ENCODE measurements at places on chromosomes 11 and 22.
A peak's percentile ranks its signal among the peaks of the same experiment; 100 is the strongest.

DNA sequence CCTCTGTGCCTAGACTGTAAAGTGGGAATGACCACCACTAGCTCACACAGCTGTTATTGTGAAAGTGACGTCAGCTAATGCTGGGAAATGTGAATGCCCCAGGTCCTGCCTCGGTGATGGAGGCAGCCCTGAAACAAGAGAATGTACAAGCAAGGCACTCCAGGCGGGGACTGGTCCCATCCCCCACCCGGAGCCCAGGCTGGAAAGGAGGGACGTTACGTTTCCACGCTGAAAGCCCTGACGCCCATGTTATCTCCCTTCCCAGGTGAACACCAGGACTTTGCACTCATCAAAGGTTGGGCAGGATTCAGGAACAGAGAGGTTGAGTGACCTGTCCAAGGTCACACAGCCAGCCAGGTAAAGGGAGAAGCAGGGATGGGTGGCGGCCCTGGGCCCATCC, 784 bp downstream of the SULT4A1 start:
- no peak for DNase-seq

DNA sequence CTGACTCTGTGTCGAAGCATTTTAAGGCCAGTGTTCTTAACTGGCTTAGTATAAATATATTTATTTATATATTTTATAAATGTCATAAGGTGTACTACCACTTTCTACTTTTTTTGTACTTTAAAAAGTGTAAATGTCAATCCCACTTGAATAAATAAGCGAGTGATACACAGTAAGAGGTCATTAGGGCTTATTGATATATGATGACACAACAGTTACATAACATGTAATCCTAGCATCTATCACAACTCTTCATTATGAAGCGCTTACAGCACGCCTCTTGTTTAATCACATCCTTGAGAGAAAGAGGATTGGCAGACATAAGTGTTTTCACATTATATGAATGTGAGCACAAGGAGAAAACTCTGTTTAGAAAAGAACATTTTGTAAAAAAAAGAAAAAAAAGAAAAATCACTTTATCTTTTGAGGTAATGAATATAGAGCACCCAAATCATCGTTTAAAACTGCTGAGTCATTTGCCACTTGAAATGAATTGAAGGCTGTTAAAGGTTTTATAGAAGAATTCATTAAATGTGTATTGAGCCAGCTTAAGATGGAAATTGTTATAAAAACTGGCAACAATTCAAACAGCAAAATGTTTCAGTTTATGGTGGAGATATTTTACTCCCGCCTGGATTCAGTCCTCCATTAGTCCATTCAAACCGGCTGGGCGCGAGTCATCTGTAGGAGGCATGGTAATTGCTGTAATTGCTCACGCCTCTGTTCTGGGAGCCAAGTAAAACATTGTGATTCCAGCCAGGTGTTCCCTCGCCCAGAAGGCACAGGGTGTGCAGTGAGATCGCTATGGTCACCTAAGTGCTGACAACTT, 627.3 kb upstream of the KIRREL3 start:
- no peak for DNase-seq

DNA sequence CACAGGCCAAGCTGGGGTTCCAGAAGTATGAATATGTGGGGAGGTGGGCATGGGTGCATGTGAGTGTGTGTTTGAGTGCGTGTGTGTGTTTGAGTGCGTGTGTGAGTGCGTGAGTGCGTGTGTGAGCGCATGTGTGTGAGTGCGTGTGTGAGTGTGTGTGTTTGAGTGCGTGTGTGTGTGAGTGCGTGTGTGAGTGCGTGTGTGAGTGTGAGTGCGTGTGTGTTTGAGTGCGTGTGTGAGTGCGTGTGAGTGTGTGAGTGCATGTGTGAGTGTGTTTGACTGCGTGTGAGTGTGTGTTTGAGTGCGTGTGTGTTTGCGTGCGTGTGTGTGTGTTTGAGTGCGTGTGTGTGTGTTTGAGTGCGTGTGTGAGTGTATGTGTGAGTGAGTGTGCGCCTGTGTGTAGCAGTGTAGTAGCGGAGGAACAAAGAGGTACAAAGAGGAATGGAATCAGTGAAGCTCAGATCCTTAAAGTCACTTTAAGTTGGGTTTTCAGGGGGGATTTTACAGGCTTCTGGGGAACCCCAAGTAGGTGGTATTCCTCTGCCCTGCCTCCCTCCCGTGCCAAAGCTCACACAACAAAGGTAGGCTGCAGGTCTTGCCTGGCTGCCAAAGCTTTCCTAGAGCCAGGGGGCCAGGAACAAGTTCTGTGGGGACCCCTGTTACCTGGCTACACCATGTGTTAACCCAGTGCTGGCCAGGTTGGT, 137.1 kb downstream of the KIRREL3 start:
- DNase-seq, result no peak

GRCh38 chr11:42239188-42239587, 779.7 kb upstream of the LRRC4C start:
- no peak for DNase-seq

DNA sequence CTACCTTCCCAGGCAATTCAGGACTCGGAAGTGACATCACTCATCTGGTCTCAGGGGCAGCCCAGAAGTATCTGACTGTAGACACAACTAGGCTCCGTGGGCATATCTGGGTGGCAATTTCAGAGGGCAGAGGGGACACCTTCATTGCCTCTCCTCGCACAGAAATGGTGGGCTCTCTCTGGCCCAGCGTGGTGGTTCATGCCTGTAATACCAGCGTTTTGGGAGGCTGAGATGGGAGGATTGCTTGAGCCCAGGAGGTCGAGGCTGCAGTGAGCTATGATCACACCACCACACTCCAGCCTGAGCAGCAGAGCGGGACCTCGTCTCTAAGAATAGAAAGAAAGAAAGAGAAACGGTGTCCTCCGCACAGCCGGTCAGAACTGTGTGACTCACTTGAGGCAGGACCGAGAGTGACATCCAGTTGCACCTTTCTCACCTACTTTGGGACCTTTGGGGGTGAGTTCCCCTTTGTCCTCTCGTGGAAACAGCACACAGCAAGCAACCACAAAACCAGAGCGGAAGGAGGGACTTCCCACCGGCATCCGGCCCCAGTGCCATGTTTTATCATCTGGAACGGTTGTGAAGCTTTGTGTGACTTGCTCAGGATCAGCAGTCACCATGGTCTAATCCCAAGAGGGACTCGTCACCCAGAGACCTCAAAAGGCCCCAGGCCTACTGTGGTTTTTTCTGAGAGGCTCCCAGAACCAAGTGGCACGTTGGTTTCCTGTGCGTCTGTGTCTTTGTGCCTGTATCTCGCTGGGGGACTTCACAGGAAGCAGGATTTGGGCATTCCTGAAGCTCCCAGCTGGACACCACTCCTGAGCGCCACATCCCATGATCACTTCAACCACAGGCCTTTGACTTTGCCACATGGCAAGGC, 38.4 kb upstream of the EMID1 start:
- no peak for DNase-seq

DNA sequence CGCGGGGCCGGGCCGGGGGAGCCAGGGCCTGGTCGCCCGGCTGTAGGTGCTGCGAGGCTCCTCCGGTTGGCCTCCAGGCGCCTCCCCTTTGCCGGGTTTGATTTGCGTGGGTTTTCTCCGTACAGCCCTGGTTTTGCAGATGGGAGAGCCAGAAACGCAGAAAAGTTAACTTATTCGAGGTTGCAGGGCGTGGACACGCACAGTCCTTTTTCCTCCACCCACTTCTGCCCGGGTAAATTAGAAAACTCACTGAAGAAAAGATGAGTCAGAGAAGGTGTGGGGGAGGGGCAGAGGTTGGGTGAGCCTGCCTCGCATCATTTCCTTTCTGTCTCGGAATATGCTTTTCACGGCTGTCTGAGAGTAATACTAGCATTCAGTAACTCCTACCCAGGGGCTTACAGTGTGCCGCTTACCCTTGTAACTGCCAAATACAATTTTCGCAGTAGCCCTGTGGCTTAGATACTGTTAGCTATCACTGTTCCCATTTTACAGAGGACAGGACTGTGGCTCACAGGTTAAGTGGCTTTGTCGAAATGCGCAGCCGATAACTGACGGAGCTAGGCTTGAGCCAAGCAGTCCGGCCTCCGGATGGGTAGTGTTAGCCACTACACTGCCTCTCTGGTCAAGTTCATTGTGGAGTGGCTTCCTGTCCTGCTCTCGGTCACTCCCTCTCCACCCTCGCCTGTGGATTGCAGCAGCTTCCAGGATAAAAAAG, 812 bp downstream of the FADD start:
- DNase-seq, result peak; percentile 76

GRCh38 chr11:69550846-69551245, 69.4 kb downstream of the LINC01488 start:
- DNase-seq, result no peak

- no peak for DNase-seq
These were observed 17.3 kb downstream of the ABCC8 start for GRCh38 chr11:17459236-17459896.

DNA sequence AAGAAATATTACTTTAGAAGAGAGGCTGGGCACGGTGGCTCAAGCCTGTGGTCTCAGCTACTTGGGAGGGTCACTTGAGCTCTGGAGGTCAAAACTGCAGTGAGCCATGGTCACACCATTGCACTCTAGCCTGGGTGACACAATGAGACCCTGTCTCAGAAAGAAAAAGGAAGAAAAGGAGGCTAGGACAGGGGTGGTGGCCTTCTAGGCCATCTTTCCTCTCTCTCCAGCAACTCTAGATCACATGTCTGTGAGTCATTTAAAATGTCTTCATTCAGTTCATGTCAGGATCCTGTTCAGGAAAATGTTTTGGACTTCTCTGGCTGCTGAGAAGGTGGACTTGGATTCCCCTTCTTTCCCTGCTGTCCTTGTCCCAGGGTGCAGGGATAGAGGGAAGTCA, 53.3 kb downstream of the PPFIA1 start:
- DNase-seq, result no peak

DNA sequence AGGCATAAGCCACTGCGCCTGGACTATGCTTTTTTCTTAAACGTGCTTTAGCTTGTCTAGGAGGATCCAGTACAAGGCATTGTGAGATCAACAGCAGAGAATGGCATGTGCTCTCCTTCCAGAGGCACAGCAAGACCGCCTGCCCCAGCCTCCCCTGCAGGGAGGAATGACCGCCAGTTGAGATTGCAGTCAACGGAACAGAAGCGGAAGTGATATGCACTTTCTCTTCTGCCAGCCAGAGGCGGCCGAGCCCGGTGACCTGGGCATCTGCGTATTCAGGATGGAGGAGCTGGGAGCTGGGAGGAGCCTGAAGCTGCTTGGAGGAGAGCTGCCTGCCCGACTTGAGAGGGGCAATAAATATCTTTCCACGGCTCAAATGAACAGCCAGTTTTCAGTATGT, 243.0 kb downstream of the CTTN start:
- DNase-seq, result no peak

DNA sequence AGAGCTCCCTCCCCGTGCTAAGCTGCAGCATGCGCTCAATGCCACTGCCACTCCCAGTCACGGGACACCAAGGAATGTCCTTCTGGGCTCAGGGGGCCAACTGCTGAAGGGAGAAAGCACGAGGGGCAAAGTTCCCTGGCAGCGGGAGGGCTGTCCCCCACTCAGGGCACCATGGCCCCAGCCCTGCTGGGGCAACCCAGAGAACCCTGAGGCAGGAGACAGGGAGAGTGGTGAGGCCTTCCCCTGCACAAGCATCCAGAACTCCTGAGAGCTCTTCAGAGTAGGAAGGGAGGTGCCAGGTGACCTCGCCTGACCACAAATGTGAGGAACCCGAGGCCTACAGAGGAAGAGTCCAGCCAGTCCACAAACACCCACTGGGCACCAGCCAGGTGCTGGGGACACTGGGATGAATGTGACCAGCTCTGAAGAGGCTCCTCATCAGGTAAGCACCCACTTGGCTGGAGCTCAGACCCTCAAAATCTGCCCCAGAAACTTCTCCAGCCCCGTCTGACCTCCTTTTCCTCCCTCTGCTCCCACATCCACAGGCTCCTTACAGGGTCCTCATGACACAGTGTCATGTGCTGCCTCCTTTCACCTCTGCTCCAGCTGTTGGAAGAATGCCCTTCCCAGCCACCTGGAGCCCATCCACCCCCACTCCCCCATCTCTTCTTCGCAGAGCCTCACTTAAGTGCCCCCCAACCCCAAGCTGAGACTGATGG, 15.6 kb downstream of the GDPD5 start:
- no peak for DNase-seq

- no peak for DNase-seq
These were observed 180.1 kb upstream of the ISX start for GRCh38 chr22:34885852-34886251.

- no peak for DNase-seq
These were observed 7.7 kb downstream of the LHFPL7 start for GRCh38 chr22:24938741-24939341.

DNA sequence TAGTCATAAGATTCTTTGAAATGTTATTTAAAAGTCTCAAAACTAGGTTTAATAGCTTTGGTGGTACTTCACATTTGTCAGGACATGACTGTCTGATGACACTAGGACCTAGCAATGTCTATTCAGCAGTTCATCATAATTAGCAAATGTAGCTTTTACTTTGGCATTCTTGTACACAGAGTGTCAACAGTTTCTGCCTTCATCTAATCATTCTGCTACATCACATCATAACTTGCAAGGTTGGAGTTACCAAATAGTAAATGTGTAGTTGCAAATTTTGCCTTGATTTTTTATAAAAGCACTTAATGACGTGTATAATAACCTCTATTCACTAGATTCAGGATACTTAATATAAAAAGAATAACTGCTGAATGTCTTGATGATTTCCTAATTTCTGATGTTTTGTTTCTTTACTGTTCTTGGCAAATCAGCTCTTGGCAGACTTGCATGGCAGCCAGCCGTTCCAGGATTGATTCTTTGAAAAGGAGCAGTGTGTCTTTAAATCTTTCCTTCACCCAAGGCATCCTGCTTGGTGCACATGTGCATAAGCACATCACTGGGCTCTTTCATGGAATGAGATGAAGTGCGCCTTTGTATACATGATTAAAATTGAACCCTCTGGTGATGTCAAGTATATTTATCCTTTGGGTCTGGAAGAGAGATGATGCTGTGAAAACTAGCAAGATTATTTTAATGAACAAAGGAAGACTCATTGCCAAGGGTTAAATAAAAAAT, 12.2 kb downstream of the FBXO7 start:
- no peak for DNase-seq

DNA sequence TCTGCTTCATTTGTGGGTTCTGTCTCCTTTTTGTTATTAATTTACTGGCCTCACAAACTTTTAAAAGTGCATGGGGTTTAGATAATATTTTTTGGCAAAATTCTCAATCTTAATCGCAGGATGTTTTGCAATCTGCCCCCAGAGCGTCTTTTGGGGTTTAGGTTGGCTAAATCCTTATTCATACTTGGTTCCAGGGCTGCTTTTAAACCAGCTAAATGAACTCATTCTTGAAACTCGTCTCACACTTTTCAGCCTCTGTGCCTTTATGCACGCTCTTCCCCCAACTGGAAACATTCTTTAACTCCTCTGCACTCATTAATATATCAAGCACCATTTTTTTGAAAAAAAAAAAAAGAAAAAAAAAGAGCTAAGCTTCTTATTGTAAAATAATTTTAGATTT, 131.7 kb downstream of the KIF18A start:
- DNase-seq, result no peak

Measured in NCI-H226 (cell line).